ENCODE measurements at places on chromosomes 7 and 10.
A peak's percentile ranks its signal among the peaks of the same experiment; 100 is the strongest.

DNA sequence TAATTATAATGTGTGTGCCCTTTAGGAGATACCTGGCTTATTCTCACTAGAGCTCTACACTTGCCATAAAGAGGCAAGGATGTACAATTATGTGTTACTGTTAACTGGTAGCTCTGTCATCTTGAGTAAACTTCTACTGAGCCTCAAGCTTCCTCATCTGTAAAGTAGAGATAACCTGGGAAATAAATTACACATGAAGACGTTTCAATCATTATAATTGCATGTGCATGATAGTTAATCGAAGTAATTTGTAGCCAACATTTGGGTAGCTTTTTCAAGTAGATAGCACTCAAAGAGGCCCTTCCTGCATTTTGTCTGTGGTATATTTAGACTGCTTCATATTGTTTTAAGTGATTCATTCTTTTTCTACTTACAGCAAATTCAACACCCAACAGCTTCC is 2.4 kb downstream of the CCT6A start:
- no peak for DNase-seq

DNA sequence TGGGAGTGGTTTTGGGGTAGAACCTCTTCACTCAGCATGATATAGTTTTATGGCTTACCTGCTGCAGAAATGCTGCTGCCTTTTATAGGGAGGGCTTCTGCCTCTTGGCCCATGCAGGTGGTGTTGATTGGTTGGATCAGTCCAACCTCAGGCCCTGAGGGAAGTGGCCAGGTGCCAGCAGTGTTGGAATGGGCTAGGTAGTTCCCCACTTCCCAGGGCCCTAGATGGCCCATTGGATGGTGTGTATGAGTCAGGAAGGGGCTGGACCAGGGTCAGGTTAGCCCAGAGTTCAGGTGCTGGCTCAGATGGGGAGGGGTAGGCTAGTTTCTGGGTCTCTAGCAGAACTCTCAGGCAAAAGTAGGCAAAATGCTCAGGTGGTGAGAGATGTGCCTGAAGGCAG is 455.5 kb downstream of the CCSER2 start:
- no peak for DNase-seq

- DNase-seq: peak; percentile 18
Measured at GRCh38 chr7:139618482-139619366, 95.2 kb downstream of the CLEC2L start.

- DNase-seq: no peak
Measured at GRCh38 chr7:92916770-92917224, 80.4 kb upstream of the CDK6 start.

DNA sequence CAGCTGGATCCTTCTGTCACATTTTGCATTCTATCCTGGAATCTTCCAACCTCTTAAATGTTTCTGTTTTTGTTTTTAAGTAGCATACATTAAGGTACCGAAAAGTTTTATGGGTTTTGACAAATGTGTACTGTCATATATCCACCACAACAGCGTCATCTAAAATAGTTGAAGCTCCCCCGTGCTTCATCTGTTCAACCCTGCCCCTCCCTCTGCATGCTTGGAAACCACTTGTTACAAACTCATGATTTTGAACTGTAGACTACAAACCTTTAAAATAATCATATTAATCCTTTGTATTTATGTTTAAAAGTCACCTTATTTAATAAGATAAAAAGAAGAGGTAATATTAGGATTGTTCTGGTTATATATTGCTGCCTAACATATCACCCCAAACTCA is 182.8 kb upstream of the SMIM30 start:
- DNase-seq: no peak

DNA sequence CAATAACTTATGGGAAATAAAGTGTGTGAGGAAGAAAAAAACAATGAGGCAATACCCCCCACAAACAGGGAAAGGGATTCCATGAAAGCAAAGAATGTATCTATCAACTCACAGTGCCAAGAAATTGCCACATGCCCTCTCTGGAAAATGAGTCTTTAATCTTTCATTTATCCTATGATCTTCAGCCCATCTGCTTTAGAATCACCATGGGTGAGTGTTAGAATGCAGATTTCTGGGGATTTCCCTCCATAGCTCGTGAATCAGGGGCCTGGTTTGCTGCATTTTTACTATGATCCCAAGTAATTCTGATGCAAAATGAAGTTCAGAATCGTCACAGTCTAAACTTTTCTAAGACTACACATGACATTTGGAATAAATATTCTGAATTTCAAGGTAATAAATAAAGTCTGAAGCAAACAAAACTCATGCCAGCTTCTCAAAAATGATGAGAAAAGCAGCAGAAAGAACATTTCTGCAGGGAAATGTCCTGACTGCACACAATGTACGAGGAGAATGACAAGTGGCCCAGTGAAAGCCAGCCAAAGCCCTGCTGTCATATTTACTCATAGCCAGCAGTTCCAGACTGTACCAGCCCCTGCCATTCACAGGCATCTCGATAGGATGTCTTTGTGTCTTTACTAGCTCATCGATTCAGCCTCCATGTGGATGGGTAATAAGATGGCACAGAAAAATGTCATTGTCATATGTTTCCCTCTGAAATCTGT is 167.1 kb downstream of the ELMO1 start:
- no peak for DNase-seq

DNA sequence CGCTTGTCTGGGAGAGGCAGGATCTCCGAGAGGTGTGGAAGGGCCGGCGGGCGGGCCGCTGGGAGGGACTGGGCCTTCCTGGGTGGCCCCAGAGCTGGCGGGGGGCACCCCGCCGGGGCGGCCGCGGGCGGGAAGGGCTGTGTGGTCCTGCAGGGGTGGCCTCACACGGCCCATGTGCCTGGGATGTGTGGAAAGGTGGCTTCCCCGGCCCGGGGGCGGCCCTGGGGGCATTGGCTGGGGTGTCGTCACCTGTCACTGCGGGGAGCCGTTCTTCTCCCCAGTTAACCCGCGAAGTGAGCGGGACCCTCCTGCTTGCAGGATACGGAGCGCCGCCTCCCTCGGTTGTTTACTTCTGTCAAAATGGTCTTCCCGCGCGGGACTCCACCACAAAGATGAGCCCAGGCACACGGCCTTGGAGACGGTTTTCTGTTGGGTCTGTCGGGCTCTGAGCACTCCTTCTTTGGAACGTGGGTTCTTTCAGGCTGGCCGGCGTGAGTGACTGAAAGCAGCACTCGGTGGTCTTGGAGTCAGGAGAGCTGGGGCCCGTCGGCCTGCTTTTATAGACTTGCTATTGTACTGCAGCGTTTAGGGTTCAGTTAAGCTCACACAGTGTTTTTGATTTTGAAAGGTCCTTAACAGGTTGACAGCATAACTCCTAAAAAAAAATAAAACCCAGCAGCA is 700 bp downstream of the SMC3 start:
- peak; percentile 40 for DNase-seq

- no peak for DNase-seq
Measured at GRCh38 chr10:44284198-44285084, 100.5 kb downstream of the CXCL12 start.

DNA sequence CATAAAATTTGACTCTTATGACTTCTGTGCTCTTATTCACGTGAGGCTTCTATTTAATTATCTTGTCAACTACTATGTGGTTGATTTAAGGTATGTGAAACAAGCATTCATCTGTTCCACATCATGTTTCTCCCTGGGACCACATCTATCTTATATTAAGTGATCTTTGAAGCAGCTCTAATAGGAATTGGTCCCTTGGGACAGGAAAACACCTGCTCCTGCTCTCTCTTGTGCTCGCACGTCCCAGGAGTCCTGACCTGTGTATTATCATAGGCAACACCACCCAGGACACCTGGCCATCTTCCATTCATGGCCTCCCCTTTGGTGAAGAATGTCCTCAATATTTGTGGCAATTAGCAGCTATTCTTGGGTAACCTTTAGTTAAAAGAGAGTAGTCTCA is 269.2 kb downstream of the NRG3 start:
- DNase-seq: no peak

DNA sequence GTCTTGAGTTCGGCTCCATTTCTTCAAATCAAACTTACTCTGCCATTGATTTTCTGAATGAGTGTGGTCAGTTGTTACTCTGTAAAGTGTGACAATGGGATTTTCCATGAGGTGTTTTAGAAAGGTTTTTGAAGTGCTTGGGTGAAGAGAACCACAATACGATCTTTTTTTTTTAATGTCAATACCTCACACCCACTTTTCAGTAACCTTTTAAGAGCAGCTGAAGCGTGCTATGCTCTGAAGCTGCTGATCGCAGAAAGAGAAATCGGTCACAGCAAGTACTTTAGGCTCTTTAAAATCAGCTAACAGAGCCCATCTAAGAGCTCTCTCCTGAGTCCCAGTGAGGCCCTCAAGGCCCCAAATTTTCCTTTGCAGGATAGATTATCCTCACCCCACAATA is 34.4 kb upstream of the YAE1 start:
- DNase-seq: no peak

- DNase-seq: no peak
Measured at GRCh38 chr10:48467669-48468068, 137.2 kb downstream of the ARHGAP22 start.

DNA sequence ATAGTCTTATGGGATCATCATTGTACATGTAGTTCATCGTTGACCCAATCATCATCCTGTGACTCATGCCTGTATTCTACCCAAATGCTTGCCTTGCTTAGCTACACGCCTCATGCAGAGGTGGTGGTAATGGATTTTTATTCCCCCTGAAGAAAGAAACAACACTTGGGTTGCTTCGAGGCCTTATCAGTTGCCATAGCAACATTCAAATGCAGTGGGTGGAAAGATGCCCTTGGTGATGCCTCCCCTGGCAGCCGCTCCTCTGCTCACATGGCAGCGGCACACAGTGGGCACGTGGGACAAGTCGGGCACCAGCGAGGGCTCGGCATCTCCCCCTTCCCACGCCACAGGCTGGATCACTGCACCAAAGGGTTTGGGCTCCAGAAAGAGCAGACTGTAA is 54.0 kb upstream of the NMT2 start:
- DNase-seq: no peak

GRCh38 chr10:64573623-64574325 is 1052.6 kb downstream of the REEP3 start:
- no peak for DNase-seq

DNA sequence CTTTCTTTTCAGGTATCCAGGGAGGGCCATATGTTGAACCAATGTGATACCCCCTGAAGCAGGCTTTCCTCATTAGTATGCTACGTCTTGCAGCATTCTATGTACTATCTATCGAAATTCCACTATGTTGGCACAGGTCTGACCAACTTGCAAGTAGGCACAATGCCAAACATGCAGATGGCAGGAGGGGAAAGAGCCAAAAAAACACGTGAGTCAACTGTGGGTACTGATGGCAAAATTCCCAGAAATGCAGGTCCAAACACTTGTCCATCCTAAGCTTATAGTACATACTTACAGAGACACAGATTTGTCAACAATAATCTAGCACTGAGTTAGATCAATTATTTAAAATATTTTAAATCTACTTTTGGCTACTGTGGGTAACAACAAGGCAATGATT is 394.9 kb downstream of the DGKB start:
- DNase-seq: no peak

DNA sequence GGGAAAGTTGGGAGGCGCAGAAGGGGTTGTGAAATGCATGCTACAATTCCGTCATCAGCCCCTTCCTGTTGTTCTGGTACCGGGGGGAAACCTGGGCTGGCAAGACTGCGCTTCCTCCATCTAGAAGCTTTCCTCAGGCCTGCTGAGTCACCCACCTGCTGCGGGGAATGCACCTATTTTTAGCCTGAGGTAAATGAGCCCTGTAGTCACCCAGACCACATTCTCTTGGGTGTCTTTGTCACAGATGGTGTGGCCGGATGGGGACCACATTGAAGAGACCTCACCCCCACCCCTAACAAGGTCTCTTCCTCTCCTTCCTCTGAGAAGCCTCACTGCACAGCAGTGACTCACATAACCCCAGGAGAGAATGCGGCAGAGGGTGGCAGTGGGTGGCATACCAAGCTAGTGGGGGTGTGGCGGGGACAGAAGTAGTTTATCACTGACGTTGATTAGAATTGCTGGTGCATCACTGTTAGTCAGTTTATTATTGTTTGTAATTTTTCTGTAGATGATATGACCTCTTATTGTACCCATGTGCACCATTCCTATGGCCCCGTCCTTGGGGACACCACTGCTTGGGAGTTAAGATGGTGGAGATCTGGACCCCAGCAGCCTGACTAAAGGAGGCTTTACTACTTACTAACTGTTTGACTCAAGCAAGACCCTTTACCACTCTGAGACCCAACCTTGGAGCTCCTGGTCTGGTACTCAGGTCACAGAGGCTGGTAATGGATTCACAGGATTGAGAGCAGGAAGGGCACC is 83.0 kb upstream of the DUSP5 start:
- peak; percentile 81 for DNase-seq

GRCh38 chr7:30065746-30066145 is 37.5 kb downstream of the PLEKHA8 start:
- DNase-seq: no peak

GRCh38 chr10:110443239-110444003 is 54.3 kb upstream of the DUSP5 start:
- no peak for DNase-seq

DNA sequence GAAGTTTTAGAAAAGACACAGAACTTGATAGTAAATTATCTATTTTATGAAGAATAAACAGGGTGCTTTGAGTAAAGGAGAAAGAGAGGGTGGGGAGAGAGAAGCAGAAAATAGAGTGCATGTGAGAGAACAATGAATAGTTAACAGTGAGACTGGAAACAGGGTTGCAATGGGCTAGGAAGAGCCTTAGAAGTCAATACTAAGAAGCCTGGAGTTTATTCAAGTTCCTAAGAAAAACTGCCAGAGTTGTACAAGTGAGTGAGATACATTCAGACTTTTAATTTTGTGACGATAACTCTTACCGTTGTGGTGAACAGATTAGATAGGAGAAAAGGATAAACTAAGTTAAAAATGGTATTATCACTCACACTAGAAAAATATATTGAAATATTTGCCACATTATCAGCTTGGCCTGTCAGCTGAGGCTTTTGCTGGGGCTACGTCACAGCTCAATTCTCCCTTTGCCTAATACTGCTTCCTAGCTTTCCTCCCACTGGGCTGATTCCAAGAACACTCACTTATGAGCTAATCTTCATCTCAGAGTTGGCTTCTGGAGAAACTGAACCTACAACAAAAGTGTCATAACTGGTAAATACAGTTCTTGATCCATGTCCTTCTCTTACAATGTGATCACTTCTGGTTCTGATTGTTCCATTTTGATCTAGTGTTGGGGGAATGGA is 92.7 kb downstream of the SEMA3D start:
- DNase-seq: no peak

- no peak for DNase-seq
Measured at GRCh38 chr10:96935810-96936209, 103.7 kb downstream of the LCOR start.
